ENCODE measurements at places on chromosomes 5 and 9.

DNA sequence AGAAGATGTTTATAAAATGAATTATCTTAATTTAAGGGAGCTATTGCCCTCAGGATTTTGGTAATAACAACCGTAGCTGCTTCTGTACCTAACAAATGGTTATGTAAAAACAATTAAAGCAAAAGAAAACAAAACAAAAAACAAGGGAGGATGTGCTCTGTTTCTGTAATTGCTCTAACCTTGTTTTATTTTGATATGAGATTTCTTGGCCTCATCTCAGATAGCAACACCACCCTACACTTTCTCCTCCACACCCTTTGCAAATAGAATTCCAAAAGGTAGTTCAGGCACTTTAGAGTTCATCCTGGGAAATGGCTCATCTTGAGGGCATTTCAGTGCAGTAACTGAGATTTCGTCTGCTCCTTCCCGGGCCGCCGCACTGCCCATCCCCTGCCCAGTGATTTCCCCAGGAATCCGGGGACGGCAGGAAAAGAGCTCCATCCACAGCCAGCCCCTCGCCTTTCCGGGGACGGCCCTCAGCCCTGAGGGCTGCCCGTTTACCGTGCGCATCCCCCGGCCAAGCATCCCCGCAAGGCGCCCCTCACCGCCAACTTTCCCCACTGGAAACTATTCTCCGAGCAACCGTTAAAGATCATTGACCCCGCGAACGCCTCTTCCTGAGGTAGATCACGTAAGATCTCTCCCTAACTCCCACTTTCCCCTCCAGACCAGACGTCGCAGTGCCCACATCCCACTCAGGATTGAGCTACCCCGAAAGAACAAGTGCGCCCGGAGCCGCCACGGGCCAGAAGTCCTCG is 1.2 kb downstream of the FNBP1 start:
- DNase-seq: no peak

DNA sequence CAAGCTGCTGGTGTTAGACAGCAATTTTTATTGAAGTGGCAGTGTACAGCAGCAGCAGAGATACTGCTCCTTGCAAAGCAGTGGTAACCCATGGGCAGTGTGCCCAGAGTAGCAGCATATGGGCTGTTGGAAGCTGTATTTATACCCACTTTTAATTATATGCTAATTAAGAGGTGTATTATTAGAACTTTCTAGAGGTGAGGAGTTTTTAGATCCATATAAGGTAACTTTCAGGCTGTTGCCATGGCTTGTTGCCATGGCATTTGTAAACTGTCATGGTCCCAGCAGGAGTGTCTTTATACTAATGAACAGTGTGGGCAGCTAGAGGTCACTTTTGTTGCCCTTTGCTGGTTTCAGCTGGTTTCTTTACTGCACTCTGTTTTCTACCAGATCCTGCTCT is 3.7 kb upstream of the PJA2 start:
- DNase-seq: no peak

- DNase-seq: no peak
Measured at GRCh38 chr9:12776513-12777055, 1.8 kb downstream of the LURAP1L start.

DNA sequence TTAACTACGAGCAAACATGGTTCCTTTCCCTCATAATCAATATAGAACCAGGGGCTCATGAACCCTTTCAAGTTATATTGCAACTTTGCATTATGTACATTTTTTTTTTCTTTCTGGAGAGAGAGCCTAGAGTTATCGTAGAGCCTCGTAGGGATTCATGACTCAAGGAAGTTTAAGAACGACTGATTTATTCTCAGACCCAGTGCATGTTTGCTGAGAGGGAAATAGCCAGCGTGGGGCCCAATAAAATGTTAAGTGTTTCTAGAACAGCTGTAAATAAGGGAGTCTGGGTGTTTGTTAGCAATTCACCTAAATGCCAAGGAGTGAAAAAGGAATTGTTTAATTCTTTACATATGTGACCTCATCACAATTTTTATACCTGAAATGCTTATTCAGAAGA is 119.0 kb upstream of the KLF9 start:
- no peak for DNase-seq

DNA sequence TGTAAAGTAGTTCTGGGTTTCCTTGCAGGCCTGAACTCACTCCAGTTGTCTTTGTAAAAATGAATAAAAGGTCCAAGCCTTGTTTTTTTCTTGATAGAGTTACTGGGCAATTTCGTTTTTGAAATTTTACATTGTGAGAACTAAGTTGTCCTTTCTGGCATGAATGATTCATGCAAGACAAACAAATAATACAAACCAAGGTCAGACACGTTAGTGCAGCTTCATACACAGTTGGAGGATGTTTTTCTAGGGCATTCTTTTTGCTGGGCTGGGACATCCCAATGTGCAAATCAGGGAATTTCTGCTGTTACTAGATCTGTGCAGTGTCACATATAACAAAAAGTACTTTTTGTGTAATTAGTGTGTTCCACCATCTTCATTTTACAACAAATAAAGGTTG is 96.0 kb downstream of the MEGF10 start:
- DNase-seq: peak; percentile 28

GRCh38 chr9:105670315-105670714 is 8.1 kb downstream of the TAL2 start:
- no peak for DNase-seq

DNA sequence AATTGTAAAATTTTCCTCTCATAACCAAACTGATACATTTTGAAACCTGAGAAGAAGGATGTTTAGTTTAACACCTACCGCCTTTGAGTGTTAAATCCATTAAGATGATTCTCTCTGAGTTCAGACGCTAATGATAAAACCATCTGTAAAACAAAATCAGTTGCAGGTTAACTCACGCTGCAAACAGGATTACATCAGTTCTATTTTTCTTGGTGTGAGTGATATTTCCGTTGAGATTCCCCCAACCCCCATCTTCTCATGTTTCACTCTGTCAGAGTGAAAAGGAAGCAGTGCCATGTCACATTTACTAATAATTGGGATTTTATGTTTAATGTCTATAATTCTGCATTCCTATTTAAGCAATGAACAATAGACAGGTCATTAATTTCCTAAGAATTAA is 146.5 kb downstream of the FANCC start:
- DNase-seq: no peak

DNA sequence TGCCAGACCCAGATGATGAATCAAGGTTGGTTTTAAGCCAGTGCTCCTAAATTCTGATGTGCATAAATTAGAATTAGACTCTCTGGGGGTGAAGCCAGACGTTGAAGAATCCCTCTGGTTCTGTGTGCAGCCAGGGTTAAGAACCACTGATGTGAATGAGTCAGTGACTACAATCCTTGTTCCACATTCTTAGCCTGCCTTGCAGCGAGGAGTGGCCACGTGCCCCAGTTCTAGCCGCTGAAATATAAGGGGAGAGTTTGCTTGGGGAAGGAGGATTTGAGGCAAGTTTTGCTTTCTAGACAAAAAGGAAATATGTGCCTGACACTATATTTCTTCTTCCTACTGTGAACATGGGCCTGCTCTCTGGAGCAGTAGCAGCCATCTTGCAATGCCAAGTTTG is 34.2 kb upstream of the MSH3 start:
- peak; percentile 9 for DNase-seq

- no peak for DNase-seq
Measured at GRCh38 chr9:85215961-85216360, 525.8 kb downstream of the AGTPBP1 start.

DNA sequence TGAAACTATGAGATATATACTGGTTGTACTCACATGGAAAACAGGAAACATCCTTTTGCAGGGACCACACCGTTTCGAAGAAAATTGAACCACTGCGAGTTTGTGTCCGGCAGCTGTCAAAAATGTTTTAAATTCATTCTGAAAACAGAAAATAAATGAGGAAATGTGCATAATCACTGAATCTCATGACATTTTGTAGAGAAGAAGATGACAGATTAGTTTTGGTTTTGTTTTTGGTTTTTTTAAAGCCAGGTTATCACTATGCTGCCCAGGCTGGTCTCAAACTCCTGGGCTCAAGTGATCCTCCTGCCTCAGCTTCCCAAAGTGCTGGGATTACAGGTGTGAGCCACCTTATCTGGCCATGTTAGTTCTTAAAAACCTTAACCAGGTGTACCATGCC is 3.5 kb downstream of the TXNDC8 start:
- DNase-seq: no peak

- no peak for DNase-seq
Measured at GRCh38 chr5:149999359-149999758, 1.1 kb downstream of the TIGD6 start.

DNA sequence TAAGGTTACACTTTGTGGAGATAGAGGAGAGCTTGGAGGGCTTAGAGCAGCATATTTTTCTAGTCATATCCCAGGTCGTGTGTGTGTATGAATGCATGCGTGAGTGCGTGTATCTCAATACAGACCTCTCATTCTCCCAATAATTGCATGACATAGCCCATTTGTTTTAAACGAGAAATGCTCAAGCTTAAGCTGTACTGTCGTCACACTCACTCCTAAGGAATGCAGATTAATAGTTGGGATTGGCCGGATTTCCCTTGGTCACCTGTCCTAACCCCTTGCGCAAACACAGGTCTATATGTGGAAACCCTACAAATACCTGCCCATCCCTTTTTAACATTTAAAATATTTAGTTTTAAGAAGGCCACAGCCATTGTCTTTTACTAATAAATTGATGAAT is 165.8 kb downstream of the SEMA5A start:
- no peak for DNase-seq

DNA sequence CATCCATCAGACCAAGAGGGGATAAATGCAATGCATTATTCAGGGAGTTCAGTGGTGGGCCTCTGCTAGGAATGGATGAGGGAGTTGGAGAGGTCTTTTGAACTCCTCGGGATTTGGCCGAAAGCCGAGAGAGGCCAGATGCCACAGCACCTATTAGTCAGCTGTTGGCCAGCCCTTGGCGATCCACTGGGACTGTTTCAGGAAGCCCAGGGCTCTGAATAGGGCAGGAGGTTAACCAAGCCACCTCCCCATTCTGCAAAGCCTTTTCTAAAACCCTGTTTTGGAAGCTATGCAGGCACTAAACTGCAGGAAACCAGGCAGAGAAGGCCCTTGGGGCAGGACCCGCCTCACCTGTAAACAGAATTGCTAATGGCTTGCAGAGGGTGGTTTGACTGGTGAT is 37.8 kb downstream of the ASTN2 start:
- no peak for DNase-seq

DNA sequence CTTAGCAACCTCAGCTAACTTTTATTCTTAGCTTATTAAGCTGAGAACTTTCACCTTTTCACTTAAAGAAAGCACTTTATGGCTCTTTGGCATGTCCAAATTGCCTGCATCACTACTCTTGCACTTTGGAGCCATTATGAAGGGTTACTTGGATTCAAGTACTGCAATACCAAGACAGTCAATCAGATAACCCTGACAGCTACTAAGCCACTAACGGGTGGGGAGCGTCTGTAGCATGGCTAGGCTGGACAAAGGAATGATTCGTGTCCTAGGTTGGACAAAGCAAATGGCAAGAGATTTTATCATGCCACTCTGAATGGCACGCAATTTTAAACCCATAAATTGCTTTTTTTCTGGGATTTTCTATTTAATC is 39.6 kb downstream of the TRPM6 start:
- no peak for DNase-seq

DNA sequence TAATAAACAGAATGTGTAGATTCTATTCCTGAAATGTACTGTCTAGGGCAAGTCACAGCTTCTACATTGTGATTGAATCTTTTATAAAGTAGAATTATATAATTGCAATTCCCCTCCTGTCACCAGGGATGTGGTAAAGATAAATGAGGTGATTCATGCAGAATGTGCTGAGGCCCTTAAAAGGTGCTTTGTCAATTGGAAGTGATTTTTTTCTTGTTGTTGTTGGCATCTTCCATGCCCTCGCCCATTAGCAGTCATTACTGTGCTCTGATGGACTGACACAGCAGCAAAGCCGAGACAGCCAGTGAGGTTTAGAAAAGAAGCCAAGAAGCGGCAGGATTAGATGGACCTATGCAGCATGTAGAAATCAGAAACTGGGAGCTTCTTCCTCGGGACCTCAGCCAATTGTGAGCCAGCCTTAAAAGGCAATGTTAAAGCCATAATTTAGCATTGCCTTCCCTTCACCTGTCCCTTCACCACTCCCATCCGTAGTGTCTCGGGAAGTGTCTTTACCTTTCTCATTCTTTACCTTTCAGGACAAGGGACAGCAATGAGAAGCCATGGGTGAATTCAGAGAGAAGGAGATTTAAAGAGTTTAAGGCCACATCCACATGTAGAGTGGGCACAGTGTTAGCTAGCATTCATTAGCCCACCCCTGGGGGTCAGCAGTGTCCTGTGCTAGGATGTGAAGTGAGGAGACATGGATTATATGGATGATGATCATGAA is 257.8 kb downstream of the PLK2 start:
- no peak for DNase-seq

DNA sequence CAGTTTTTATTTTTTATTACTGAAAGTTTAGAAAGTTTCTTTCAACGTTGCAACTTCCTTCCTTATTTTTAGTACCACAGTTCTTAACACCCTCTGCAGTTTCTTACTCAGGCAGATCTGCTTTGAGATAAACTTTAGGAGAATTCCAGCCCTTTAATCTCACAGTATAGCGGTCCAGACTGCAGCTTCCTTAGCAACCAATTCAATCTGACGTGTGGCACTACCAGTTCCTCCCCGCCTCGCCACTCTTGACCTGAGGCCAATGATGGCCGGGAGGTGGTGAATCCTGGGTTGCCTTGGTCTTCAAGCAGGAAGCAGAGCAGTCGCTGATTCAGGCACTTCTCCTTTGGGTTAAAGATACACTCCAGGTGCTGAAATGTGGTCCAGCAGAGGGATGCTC is 334.3 kb upstream of the TRPC7 start:
- DNase-seq: no peak

DNA sequence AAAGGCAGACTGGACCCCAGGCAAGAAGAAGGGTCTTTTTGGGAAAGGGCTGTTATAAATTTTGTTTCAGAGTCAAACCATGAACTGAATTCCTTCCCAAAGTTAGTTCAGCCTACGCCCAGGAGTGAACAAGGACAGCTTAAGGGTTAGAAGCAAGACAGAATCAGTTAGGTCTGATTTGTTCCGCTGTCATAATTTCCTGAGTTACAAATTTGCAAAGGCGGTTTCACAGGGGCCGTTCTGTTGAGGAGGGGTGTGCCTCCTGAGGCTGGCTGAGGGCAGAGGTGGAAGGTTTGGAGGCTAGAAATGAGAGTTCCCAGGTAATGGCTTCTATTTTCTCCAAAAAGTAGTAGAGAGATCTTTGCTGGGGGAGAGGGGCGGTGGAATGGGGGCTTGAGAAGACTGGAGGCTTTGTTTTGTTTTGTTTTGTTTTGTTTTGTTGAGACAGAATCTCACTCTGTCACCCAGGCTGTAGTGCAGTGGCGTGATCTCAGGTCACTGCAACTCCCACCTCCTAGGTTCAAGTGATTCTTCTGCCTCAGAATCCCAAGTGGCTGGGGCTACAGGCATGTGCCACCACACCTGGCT is 4.1 kb upstream of the CERCAM start:
- DNase-seq: no peak

GRCh38 chr5:80318212-80318611 is 1.6 kb upstream of the SPZ1 start:
- peak; percentile 26 for DNase-seq

Data from AG04449 (cell line).